ENCODE measurements at places on chromosomes 3 and 15.
A peak's percentile ranks its signal among the peaks of the same experiment; 100 is the strongest.

- DNase-seq: no peak
Observed at GRCh38 chr3:28207000-28207733, 34.3 kb upstream of the CMC1 start.

DNA sequence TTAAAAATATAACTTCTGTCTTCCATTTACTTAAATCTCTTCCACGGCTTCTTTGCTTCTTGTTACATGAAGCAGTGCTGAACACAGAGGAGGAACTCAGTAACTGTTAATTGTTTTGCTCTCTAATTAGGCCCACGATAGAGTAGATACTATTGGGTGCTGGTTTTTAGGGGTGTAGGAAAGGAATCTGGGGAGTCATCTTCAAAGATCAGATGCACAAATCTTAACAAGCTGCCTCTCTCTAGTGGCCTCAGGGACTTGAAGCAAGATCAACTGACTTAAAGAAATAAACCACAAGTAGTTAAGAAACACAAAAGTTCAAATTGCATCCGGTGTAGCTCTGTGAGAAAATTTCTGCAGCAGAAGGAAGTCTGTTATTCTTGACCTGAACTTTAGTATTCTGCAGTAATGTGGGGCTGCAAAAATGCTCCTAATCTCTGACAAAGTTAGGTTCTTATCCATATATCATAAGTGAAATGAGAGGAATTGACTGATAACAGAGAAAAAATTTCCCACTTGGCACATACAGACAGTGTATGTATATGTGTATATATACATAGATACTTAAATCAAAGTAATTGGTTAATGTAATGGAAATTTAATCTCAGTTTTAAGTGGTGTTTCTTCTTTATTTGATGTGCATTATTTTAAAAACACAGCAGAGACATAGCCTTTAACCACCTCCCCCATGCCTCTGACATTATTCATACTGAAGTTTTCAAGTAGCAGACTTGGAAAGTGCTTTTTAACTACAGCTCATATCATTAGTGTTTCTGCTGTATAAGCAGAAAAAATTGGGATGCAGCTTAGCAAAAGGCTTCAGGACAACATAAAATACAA, 51.8 kb downstream of the CHST2 start:
- no peak for DNase-seq

DNA sequence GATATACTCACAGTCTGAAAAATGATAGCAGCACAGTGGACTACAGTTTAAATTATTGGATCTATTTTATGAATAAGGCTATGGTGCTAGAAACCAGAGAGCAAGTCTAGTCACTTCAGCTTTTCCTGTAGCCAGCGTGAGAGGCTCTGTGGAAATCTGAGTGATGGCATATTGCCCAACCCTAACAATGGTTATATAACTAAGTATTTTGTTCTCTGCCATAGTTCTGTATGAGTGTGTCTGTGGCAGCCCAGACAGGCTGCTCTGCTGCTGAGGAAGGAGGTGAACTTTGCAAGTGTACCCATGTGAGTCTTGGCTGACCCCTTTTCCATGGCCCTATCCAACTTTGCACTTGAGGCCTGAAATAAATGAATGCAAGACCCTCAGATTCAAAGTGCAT, 105.7 kb downstream of the LRTM1 start:
- DNase-seq: no peak

DNA sequence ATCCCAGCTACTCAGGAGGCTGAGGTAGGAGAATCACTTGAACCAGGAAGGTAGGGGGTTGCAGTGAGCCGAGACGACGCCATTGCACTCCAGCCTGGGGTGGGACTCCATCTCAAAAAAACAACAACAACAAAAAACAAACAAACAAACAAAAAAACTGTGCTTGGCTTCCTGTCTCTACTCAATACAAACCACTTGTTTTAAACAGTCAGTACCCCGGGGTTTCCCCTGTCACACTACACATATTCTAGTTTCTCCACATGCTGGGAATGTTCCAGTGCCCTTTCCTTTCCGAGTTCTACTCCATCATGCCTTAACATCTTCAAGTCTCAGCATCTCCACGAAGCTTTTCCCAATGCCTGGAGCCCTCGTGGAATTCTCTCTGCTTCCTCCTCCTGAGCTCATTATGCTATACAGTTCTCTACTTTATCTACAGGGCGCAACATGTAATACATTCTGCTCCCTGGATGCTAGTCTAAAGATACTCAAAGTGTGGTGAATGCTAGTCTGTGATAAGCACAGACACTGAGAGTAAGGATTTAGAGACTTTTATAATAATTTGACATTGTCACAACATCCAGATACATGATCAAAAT, 7.8 kb downstream of the EMC3 start:
- no peak for DNase-seq

- no peak for DNase-seq
Observed at GRCh38 chr3:186220365-186220764, 111.5 kb upstream of the ETV5 start.

- no peak for DNase-seq
Observed at GRCh38 chr3:172446198-172446597, 2.1 kb downstream of the GHSR start.

GRCh38 chr3:55690177-55690576, 203.1 kb upstream of the WNT5A start:
- no peak for DNase-seq

DNA sequence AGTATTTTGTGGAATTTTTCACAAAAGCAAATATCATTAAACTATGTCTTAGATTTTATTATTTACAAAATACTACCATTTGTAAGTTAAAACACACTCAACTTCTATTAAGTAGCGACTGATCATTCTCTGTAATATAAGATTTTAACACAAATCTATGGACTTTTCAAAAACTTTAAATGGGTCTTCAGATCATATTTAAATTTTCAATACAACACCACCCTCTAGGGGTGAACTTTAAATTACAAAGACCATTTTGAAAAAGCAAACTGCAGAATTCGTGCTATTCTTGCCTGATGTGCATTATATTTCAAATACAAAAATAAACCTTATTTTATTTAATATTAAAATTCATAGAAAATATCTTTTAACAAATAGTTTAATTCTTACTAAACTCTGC, 8.2 kb upstream of the VGLL4 start:
- no peak for DNase-seq

GRCh38 chr15:88797663-88798339, 5.4 kb upstream of the ACAN start:
- no peak for DNase-seq

DNA sequence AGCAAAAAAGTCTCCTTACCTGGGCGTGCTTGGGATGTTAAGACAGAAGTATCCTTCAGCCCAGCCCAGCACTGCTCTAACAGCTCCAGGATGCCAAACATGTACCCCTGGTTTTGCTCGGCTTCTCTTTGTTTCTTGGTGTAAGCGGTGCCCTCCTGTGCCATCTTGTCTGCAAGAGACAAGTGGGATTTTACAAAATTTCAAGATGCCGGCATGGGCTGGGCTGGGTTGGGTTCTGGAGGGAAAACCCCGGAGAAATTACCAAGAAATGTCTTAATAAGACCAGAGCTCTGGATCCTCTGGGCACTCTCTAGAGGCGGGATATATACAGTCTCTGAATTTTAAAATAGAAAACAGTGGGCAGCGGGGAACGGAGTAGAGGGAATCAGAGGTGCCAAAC, 4.6 kb upstream of the SOX14 start:
- DNase-seq: no peak

DNA sequence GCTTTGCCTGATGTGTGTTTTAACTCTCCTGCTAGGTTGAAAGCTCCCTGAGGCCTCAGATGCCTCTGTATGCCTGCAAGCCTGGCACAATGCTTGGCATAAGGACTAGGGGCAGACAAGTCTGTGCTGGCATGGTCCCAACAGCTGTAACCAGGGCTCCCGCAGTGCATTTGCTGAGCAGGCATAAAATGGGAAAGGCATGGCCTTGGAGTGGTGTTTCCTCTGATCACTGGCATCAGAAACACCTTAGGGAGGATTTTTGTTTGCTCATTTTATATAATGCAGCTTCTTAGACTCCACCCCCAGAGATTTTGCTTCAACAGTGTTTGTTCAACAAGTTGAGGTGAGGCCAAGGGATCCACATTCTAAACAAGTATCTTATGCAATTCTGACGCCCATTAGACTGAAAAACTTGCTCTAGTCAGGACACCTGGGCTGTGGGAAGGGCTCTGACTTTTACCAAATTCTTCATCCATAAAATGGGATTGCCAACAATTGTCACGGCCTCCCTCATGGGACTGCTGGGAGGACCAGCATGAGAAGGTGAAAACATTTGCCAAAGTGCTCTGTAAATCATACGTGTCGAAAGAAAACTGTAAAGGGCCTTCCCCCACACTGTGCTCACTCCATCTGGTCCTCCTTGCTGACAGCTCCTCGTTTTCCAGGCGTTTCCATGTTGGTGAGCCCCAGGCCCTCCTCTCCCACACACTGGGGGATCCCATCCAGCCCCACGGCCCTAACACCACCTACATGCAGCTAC, 43.1 kb downstream of the STARD5 start:
- peak; percentile 73 for DNase-seq

DNA sequence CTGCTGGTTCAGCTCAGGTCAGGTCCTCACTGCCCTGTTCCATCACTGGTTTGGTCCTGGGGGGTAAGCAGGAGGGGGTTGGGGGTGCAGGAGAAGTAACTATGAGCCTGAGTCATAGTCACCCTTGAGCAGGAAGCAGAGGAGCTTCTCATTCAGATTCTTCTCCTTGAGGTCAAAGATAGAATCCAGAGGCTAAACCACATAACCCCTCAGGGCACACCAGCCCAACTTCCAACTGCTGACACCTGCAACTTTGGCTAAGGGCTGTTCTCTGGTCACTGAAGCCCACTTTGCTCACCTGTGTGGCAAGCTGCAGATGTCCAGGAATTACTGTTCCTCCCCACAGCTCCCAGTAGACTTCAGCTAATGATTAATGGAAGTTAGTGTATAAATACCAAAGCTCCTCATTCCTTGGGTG, 48.8 kb upstream of the LRRFIP2 start:
- no peak for DNase-seq

DNA sequence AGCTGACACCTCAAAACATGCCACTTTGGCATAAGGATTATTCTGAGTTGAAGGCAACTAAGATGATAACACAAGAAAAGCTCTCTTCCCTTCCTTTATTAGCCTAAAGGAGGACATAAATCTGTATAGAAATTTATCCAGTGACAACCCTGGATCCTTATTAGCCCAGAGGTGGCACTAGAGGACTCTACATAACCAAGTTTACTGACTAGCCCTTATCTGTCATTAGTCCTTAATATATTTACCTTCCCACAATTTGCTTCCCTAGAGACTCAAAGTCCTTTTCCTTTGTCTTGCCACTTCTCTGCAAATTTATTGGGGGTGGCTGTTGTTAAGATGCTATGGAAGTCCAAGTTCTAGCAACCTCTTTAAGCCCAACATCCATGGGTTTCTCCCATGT, 26.7 kb downstream of the CEP70 start:
- no peak for DNase-seq

DNA sequence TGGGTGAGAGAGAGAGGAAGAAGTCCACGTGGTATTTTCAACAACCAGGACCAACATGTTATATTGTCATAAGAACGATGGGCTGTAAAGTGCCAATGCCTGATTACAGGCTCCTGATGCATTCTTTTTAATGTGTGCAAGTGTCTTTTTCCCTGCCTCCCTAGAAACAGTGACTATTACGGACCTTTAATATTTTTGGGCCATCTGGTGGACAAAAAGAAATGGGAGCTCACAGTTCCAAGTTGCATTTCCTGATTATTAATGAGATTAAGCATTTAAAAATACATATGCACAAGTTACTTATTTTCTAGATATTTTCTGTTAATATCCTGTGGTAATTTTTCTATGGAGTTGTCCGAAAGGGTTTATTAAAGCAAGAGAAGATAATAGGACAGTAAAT, 530.2 kb downstream of the NR2F2 start:
- peak; percentile 18 for DNase-seq

DNA sequence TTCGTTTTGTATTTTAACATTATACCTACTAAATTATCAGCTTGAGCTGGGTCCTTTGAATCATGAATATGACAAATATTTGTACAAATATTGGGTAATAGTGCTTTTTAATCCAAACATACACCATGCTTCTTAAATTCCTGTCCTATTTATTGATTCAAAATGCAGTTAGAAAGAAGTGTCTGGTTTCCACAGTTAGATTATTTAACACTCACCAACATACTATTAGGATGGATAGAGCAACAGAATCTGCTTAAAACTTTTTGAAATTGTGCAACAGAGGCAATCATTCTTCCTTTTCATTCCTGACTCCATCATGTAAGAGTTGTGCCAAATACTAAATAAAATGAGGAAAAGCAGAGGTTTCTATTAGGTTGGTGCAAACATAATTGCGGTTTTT, 281.2 kb downstream of the LSAMP start:
- no peak for DNase-seq

GRCh38 chr15:86439614-86440013, 359.9 kb downstream of the AGBL1 start:
- DNase-seq: no peak

DNA sequence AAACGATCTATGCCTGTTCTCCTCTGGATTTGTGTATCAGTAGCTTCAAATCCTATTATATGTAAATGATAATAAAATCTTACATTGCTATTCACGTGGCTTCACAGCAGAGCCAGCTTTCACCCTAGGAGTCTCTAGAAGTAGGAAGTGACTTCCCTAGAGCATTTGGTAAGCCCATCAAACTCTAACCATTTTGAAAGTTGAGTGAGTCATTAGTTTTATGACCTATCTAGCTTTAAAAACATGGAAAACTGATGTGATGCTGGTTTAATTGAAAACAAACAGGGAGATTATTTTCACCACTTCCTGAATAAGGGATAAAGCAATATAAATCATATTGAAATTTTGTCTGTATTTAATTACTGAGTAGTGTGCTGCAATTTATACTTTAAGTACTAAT, 275.2 kb downstream of the EPHA6 start:
- DNase-seq: no peak

DNA sequence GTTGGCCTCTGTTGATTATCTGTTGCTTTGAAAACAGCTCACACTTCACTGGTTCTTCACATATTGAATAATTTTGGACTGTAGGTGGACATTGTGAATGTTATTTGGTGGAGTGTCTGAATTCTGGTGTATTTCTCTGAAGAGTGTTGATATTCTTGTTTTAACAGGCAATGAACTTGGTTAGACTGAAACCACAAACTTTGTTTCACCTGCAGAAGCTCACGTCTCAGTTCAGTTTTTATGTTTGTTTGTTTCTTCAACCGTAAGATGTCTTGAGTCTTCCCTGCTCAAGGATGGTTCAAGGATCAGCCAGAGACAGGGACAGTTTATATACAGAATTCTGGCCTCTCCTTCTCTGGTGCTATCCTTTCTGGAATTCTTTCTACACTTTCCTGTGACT, 43.6 kb downstream of the C3orf20 start:
- no peak for DNase-seq
